Stimulated activated CD8-positive, alpha-beta memory T cell treated with anti-CD3 and anti-CD28 coated beads, Interleukin-2, amount 100 ng/mL, for 48 hours (primary cell): ENCODE measurements at places on chromosomes 4 and X.

GRCh38 chrX:104370089-104370488 lies 115.4 kb upstream of the ESX1 start:
- no peak for DNase-seq

DNA sequence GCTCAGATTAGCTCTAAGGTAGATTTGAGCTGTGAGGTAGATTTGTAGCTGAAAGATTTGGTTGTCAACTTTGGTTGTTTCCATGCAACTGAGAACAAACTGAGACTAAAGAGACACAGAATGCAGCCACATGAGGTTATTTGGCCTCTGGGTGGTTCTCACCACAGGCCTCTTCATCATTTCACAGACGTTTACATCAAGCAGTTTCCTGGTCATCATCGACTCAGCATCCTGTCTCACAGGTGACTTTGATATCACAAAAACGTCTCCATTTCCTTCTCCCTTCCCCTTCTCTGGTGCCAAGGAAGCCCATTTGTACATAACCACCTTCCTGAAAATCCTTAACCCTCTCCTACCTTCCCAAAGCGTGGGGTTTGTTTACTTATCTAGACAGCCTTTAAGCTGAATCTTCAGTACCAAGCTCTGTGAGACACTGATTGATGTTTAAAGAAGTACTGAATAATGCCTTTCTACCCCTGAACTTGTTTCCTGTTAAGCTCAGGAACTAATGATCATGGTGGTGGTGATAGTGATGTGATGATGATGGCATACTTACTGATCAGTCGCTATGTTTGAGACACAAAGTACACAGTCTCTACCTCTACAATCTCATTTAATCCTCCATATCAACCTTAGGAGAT lies 81.9 kb downstream of the FAM114A1 start:
- DNase-seq = no peak

GRCh38 chrX:80807606-80807991 lies 2.1 kb downstream of the BRWD3 start:
- no peak for DNase-seq

GRCh38 chr4:47075919-47076318 lies 44.6 kb downstream of the GABRB1 start:
- no peak for DNase-seq

DNA sequence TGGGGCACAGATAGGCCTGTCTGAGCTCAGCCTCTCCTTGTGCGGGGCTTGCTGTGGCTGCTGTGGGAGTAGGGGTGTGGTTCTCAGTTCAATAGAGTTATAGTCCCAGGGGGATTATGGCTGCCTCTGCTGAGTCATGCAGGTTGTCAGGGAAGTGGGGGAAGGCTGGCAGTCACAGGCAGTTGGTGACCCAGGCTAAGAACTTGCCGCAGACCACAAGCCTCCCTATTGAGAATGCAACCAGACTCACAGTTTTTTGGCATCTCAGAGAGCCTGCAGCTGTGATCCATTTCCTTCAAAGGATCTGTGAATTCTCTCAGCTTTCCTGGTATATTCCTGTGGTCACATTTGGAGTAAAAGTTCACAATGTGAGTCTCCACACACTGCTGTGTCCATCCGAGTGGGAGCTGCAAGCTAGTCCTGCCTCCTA lies 364.9 kb downstream of the ZNF674 start:
- no peak for DNase-seq

GRCh38 chr4:33959519-33959918 lies 2284.8 kb downstream of the ARAP2 start:
- no peak for DNase-seq

DNA sequence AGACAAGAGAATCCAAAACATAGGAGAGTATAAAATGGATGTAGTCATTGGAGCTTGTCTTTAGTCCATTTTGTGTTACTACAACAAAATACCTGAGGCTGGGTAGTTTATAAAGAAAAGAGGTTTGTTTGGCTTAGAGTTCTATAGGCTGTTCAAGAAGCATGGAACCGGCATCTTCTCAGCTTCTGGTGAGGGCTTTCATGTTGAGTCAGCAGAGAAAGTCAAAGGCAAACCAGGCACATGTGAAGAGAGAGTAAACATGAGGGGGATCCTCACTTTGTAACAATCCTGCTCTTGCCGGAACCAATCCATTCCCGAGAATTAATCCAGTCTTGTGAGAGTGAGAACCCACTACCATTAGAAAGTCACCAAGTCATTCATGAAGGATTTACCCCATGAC lies 8.1 kb upstream of the HCCS start:
- no peak for DNase-seq

GRCh38 chrX:14865201-14865600 lies 7.7 kb downstream of the FANCB start:
- no peak for DNase-seq

DNA sequence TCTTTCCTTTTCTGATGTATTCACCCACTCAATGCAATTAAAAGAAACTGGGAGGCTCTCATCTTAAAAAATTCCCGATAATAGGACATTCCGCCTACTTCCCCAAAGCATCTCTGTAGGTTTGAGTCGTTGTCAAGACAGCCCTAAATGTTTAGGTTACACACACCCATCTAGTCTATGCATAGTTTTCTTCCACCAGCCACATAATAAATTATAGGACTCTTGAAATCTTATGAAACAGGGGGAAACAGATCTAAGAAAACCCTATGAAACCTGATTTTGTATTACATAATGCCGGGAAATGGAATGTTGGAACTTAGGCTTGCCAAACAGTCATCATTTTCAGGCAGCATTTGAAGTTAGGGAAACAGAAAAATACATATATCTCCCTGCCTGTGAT lies 150.0 kb downstream of the PRKX start:
- no peak for DNase-seq

DNA sequence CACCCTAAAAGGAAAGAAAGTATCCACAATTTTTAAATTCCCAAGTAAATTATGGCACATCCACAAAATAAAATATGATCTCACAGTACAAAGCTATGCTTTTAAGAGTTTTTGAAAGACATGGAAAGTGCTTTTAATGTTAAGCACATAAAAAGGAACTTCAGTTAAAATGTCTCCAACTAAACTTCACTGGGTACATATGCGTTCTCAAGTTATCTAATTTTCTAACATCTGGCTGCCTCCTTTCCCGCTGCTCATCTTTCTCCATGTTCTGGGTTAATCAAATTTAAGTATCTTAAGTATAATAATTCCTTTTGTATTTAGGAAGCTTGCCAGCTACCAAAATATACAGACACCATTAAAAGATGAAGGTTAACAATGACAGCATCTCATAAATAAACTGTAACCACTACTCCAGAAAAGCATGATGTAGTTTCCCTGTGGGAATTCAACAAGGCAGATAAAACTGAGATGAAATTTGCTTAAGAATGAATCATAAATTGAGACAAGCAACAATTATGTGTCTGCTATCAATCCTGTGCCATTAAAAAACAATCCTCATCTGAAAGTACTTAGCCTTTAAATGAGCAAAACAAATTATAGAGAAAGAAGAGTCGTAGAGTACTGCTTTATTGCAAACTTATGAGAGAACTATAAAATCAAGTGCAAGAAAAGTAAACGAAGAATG lies 25.1 kb downstream of the PRSS12 start:
- DNase-seq = no peak

GRCh38 chr4:101348367-101348827 lies 1.1 kb upstream of the PPP3CA start:
- DNase-seq = no peak

GRCh38 chrX:48045410-48046311 lies 25.8 kb downstream of the ZNF630 start:
- no peak for DNase-seq

DNA sequence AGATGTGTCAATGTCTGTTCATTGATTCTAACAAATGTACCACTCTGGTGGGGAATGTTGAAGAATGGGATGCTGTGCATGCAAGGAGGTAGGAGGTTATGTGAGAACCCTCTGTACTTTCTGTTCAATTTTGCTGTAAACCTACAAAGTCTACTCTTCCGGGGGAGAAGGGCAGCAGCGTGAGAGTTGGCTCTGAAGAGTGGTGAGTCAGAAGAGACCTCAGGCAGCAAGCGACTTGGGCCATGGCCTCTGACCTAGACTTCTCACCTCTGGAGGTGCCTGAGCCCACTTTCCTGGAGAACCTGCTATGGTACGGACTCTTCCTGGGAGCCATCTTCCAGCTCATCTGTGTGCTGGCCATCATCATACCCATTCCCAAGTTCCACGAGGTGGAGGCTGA lies 26.7 kb downstream of the MANBA start:
- DNase-seq = no peak

DNA sequence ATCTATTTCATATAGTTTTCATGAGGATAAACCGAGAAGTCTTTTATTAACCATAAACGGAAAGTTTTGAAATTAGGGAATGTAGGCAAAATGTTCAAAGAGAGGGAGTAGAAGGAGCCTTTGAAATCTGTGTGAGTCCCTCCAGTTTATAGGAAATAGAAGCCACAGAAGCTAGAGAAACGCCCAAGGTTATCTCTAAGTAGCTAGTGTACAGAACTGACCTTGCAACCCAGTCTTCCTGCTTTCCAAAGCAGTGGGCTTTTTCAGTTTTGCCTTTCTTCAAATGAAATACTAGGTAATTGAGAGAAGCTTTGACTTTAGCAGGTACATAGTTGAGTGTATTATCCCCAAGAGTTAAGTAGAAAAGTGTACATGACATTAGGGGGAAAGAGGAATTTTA lies 39.4 kb downstream of the STIM2 start:
- DNase-seq = no peak

DNA sequence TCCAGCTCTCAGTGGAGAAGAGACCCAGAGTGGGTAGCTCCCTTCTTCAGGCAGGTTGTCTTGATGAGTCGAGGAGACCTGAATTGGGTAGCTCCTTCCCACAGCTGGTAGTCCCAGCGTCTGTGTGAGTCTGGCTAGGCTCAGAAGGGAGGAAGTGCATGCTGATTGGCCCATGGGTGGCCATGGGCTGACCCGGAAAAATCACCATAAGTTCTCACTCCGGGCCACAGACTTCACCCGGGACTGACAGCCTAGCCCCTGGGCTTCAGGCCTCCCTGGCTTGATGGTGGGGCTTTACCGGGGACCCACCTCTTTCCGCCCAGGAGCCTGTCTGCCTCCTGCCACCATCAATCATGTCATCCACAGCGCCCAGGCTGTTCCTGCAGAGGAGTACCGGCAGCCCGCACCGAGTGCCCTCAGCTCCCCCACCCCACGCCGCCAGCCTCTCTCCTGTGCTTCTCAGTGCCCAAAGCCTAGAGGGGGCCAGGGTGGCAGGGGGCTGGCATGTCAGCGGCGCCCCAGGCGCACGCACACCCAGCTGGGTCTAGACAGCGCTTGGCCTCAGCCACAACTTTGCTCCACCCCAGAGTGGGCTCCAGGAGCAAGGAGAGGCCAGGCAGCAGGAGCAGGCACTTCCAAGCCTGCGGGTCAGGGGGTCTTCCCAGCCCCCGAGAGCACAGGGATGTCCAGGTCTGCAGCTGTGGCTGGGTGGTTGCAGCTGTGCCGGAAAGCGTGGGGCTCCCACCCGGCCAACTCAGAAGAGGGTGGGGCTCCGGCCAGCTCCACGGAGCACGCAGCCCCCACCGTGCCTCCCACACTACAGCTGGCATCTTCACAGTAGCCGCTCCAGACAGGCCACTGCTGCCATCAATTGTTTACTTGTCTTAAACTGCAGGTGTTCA lies 16.1 kb upstream of the SAT1 start:
- DNase-seq = no peak

GRCh38 chr4:39621582-39621981 lies 17.1 kb downstream of the SMIM14 start:
- DNase-seq = no peak

DNA sequence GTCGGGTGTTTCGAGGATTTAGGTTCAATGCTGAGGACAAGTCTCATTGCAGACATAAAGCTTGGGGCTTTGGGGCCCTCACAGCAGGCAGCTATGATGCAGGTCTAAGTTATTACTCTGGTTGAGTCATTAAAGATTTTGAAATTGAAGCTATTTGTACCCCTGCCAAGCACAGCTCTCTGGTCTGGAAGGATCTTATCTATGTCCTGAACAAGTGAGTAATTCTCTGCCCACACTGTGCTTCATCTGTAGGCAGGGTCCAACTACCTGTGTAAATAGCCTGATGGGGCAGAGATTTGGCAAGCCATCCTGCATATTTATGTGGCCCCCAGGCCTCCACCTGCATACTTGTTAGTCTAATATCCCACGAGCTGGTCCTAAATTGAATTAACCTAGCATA lies 41.4 kb upstream of the MAGEA4 start:
- DNase-seq = no peak

- DNase-seq = no peak
These were observed 53.7 kb downstream of the DCTD start for GRCh38 chr4:182863501-182863900.

- DNase-seq = no peak
These were observed 184.3 kb downstream of the NAA11 start for GRCh38 chr4:79141530-79141929.

- no peak for DNase-seq
These were observed 170.0 kb downstream of the RELL1 start for GRCh38 chr4:37516057-37516775.

DNA sequence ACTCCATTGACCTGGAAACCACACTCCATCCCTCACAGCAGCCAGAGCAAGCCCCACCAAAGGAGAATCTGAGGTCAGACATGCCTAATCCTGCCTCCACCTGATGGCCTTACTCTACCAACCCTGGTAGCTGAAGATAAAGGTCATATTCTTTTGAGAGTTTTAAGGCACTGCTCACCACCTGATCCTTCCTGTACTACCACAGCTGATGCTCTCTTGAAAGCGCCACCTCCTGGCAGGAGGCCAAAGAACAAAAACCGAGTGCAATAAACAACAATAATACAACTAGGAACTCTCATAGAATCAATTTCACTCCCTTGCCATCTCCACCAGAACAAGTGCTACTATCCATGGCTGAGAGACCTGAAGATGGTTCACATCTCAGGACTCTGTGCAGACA lies 301.6 kb downstream of the NAF1 start:
- no peak for DNase-seq

GRCh38 chr4:26953366-26953765 lies 92.7 kb downstream of the STIM2 start:
- no peak for DNase-seq
